ENCODE measurements at places on chromosomes 5 and 9.
A peak's percentile ranks its signal among the peaks of the same experiment; 100 is the strongest.

GRCh38 chr5:72633649-72634048, 126.4 kb upstream of the ZNF366 start:
- no peaks in the 10 kb centered on the region for H3K4me1 ChIP-seq
- no peaks in the 10 kb centered on the region for H3K27me3 ChIP-seq
- no peak overlapping the region for H3K4me3 ChIP-seq
- no peak for DNase-seq

- H3K36me3 ChIP-seq: no peaks in the 10 kb centered on the region
- no peak overlapping the region for H3K27ac ChIP-seq
- DNase-seq: no peak
- no peak overlapping the region for H3K4me3 ChIP-seq
- H3K4me1 ChIP-seq: no peaks in the 10 kb centered on the region
- H3K27me3 ChIP-seq: no peaks in the 10 kb centered on the region
These were observed 116.0 kb upstream of the PAM start for GRCh38 chr5:102638912-102639652.

GRCh38 chr5:131581702-131582101, 53.3 kb downstream of the RAPGEF6 start:
- H3K27me3 ChIP-seq: no peaks in the 10 kb centered on the region
- no peaks in the 10 kb centered on the region for H3K4me1 ChIP-seq
- peaks cover 4% of the 10 kb centered on the region for H3K36me3 ChIP-seq
- H3K27ac ChIP-seq: no peak overlapping the region
- DNase-seq: no peak

DNA sequence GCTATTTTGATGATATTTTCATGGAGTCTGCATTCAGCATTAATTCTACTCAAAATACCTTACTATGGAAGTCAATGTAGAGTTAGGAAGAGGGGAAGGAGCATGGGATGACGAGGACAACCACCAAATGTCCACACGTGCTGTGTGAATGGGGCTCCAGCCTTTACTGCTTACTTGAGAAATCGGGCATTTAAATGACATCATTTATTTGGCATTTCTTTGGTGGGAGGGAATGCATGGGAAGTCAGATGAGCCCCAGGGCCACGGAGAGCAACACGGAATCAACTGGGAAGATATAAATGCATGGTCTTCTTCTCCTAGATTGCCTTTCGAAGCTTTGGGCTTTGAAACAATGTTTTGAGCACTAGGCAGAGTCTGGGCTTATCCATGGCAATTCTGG, 458.5 kb upstream of the KLF4 start:
- H3K27ac ChIP-seq: no peak overlapping the region
- DNase-seq: no peak
- H3K36me3 ChIP-seq: no peaks in the 10 kb centered on the region
- H3K4me3 ChIP-seq: no peak overlapping the region
- H3K4me1 ChIP-seq: no peaks in the 10 kb centered on the region
- no peaks in the 10 kb centered on the region for H3K27me3 ChIP-seq

GRCh38 chr5:31355337-31355736, 161.9 kb downstream of the CDH6 start:
- no peaks in the 10 kb centered on the region for H3K36me3 ChIP-seq
- no peaks in the 10 kb centered on the region for H3K4me1 ChIP-seq
- DNase-seq: no peak
- H3K4me3 ChIP-seq: no peak overlapping the region
- no peak overlapping the region for H3K27ac ChIP-seq

DNA sequence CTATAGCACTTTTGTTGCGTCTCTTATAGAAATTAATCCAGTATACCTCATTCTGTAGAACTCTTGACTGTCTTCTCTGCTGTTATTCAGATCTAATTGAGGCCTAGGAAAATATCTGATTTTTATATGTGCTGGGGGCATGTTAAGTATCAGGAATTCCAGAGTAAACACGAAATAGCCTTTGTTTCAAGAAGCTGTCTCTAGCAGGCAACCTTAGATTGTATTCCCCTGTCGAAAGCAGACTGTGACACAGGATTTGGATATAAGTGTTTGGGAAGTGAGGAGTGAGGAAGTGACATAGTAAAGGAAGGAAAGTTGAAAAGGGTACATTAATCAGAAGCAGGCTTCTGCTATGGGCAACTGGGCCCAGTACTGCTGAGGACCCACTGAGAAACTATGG, 72.1 kb upstream of the RASA1 start:
- H3K4me3 ChIP-seq: no peak overlapping the region
- DNase-seq: no peak
- H3K4me1 ChIP-seq: no peaks in the 10 kb centered on the region
- H3K27ac ChIP-seq: no peak overlapping the region
- no peaks in the 10 kb centered on the region for H3K27me3 ChIP-seq

DNA sequence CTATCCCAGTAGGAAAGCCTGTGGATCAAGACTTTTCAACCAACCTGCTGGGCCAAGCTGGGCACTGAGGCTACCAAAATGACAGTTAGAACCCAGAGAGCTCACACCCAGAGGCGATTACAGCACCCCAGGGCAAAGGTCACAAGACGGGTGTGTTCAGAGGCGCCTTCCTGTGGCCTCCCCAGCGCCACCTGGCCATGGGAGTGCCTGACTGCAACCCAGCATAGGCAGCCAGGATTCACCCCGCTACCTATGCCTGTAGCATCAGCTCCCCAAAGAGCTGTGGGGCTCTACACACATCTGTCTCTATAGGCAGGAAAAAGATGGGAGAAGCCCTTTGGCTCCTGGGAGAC, 33.5 kb downstream of the PDGFRB start:
- H3K27ac ChIP-seq: no peak overlapping the region
- no peaks in the 10 kb centered on the region for H3K36me3 ChIP-seq
- H3K4me3 ChIP-seq: no peak overlapping the region
- no peak for DNase-seq
- no peaks in the 10 kb centered on the region for H3K27me3 ChIP-seq

DNA sequence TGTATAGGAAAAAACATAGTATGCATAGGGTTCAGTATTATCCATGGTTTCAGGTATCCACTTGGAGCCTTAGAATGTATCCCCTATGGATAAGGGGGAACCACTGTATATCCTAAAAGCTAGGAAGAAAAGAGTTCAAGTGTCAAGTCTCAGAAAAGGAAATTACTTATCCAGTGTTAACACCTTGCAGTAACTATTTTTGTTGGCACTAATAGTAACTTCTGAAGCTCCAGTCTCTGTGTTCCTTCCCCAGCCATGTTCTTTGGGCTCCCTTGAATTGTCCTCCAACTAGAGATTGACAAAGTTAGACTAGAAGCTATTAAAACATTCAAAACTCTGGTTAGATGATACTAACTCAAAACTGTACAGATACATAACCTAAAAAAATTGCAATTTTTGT, 370.8 kb downstream of the NFIB start:
- DNase-seq: no peak
- H3K27ac ChIP-seq: no peak overlapping the region
- H3K27me3 ChIP-seq: no peaks in the 10 kb centered on the region
- H3K36me3 ChIP-seq: no peaks in the 10 kb centered on the region
- H3K4me3 ChIP-seq: no peak overlapping the region
- no peaks in the 10 kb centered on the region for H3K4me1 ChIP-seq

GRCh38 chr5:173317091-173317730, 11.0 kb downstream of the STC2 start:
- no peaks in the 10 kb centered on the region for H3K36me3 ChIP-seq
- no peaks in the 10 kb centered on the region for H3K4me1 ChIP-seq
- DNase-seq: no peak
- H3K27ac ChIP-seq: no peak overlapping the region
- no peak overlapping the region for H3K4me3 ChIP-seq
- H3K27me3 ChIP-seq: no peaks in the 10 kb centered on the region

DNA sequence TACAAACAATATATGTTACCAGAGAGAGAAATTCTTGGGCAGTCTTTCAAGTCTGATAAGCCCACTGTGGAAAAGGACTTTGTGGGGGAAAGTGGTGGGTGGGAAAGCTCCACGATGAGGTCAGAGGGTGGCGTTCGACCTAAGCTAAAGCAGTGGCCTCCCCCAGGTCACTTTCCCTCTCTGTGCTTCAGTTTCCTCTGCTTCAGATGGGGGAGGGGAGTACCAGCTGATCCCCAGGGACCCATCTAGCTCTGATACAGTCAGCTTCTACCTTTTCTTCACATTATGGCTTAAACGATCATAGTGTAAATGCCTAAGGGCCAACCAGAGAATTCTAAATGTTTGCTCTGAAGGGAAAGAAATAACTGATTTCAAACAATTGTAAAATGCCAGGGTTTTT, 36.6 kb upstream of the ARSB start:
- H3K27me3 ChIP-seq: peaks cover 14% of the 10 kb centered on the region
- DNase-seq: no peak
- H3K4me1 ChIP-seq: peaks cover 4% of the 10 kb centered on the region
- H3K36me3 ChIP-seq: no peaks in the 10 kb centered on the region

- no peaks in the 10 kb centered on the region for H3K36me3 ChIP-seq
- DNase-seq: no peak
- H3K27me3 ChIP-seq: no peaks in the 10 kb centered on the region
- H3K27ac ChIP-seq: peak overlapping the region; percentile 81
These were observed 51.2 kb upstream of the ARRDC3 start for GRCh38 chr5:91434348-91434747.

DNA sequence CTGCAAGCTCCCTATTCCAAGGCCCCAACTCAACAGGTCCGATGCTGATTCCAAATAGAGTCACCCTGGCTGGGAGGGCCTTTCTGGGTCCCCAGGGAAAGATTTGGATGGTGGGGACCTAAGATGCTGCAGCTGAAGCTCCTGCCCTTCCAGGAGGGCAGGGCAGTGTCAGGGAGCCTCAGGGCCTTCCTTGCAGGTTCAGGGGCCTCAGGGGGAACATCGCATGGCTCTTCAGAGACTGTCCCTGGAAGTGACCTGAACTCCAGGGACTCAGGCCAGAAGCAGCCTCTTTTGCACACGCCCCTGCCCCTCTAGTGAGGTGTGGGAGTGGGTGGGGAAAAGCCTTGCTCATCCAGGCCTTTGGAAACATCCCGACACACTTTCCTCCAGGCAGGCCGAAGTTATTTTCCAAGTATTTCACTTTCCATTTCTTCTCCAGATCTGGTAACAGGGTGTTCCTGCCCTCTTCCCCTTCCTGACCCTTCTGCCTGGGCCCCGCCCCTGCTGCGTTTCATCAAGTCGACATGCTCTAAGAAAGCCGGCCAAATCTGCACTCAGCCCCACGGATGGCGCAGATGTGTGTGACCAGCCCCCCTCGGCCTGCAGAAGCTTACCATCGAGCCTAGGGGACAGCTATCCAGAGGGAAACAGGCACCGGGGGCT, 159.5 kb downstream of the FGF18 start:
- H3K27ac ChIP-seq: no peak overlapping the region
- no peaks in the 10 kb centered on the region for H3K4me1 ChIP-seq
- H3K36me3 ChIP-seq: no peaks in the 10 kb centered on the region
- no peaks in the 10 kb centered on the region for H3K27me3 ChIP-seq
- DNase-seq: no peak

DNA sequence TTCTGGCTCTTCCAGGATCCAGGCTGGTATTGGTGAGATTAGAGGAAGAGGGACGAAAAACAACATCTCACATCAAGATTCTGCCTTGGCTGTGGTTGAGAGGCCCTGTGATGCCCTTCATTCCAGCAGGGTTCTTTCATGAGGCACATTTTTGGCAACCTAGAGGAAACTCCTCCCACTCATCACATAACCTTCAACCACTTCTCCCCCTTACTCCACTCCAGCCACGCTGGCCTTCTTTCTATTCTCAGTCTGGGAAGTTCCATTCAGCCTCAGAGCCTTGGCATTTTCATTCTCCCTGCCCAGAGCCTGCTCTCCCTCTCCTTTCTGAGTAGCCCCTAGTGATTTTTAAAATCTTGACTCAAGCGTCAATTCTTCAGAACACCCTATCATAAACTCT, 337.5 kb downstream of the ZSWIM6 start:
- DNase-seq: no peak
- H3K4me1 ChIP-seq: peaks cover 10% of the 10 kb centered on the region
- no peaks in the 10 kb centered on the region for H3K36me3 ChIP-seq
- no peak overlapping the region for H3K27ac ChIP-seq

DNA sequence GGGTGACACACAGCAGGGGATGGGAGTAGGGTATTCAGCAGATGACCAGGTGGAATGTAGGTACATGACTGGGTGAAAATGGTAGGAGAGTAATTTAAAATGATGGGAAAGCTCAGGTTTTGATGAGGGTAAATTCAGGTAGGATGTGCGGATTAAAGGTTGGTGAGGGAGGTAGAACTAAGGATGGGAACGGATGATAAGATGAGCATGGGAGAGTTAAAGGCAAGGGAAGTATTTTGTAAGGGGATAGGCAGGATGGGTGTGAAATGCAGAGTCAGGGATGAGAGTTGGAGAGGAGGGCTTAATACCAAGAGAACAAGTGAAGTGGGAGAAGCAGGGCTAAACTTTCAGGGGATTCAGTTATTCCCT, 1.5 kb downstream of the TLN1 start:
- no peak for DNase-seq
- H3K4me1 ChIP-seq: peaks cover 62% of the 10 kb centered on the region
- H3K36me3 ChIP-seq: peaks cover 14% of the 10 kb centered on the region
- peak overlapping the region; percentile 88 for H3K27ac ChIP-seq
- H3K4me3 ChIP-seq: peak overlapping the region; percentile 88

DNA sequence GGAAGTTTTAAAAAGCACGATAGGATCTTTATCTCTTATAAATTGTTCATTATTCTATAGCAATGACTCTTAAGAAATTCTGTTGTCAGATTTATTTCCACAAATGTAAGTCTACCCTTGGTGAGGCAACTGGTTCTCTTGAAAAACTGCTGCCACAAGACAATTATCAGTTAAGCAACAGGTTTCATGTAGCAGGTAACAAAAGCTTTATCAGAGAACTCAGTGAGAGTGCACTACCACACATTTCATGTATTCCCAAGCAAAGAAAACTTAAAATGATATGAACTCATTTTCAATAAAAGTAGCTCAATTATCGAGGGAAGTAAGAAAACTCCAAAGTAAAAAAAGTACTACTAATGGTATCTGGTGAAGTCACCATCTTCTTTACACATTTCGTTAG, 9.4 kb downstream of the NR6A1 start:
- no peak overlapping the region for H3K27ac ChIP-seq
- DNase-seq: no peak
- H3K4me3 ChIP-seq: no peak overlapping the region
- no peaks in the 10 kb centered on the region for H3K36me3 ChIP-seq
- H3K4me1 ChIP-seq: no peaks in the 10 kb centered on the region

GRCh38 chr5:102834438-102834964, 79.4 kb downstream of the PAM start:
- H3K36me3 ChIP-seq: no peaks in the 10 kb centered on the region
- H3K4me3 ChIP-seq: no peak overlapping the region
- peaks cover 15% of the 10 kb centered on the region for H3K4me1 ChIP-seq
- DNase-seq: no peak
- no peaks in the 10 kb centered on the region for H3K27me3 ChIP-seq

- no peak overlapping the region for H3K27ac ChIP-seq
- H3K4me3 ChIP-seq: no peak overlapping the region
- H3K4me1 ChIP-seq: no peaks in the 10 kb centered on the region
- DNase-seq: no peak
These were observed 21.6 kb upstream of the ERAP1 start for GRCh38 chr5:96829297-96829696.

Data from natural killer cell (primary cell).